ENCODE measurements at places on chromosomes 3 and 15. TPM values are rescaled to one million over a fixed set of nuclear protein-coding genes. Genes with fewer than 3 reads are reported as not detected.

DNA sequence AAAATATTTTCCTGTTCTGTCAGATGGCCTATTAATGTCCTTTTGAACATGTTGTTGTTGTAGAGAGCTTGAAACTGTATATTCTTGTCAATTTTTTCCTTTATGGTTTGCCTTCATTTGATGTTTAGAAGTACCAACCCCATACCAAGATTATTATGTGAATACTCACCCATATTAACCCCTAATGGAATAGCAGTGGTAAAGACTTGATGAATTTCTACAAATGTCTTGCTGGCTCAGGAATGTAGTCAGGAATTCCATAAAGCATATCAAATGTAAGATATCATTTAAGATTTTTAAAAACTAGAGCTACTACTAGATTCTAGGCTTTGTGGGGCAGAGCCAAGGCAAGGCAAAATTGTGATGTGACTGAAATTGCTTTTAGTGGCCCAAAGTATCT lies 30.0 kb downstream of the MYO5A start:
- H3K27ac ChIP-seq = no peak overlapping the region
- no peak overlapping the region for H3K4me3 ChIP-seq
- H3K4me1 ChIP-seq = peaks cover 5% of the 10 kb centered on the region
- no peak for DNase-seq
- no peaks in the 10 kb centered on the region for H3K27me3 ChIP-seq

- H3K4me3 ChIP-seq = no peak overlapping the region
- peaks cover 1% of the 10 kb centered on the region for H3K27me3 ChIP-seq
- H3K27ac ChIP-seq = no peak overlapping the region
- H3K36me3 ChIP-seq = no peaks in the 10 kb centered on the region
- no peak for DNase-seq
These were observed 214.8 kb downstream of the FMN1 start for GRCh38 chr15:32979710-32980109.

Gene TGM4
- polyA plus RNA-seq = 0.01 TPM

- no peak overlapping the region for H3K27ac ChIP-seq
- no peak overlapping the region for H3K4me3 ChIP-seq
- no peaks in the 10 kb centered on the region for H3K4me1 ChIP-seq
- H3K27me3 ChIP-seq = no peaks in the 10 kb centered on the region
- no peaks in the 10 kb centered on the region for H3K36me3 ChIP-seq
These were observed 5.1 kb upstream of the FLNB start for GRCh38 chr3:58003093-58003492.
